ENCODE measurements at places on chromosomes 4 and X. TPM values are rescaled to one million over a fixed set of nuclear protein-coding genes. Genes with fewer than 3 reads are reported as not detected.

DNA sequence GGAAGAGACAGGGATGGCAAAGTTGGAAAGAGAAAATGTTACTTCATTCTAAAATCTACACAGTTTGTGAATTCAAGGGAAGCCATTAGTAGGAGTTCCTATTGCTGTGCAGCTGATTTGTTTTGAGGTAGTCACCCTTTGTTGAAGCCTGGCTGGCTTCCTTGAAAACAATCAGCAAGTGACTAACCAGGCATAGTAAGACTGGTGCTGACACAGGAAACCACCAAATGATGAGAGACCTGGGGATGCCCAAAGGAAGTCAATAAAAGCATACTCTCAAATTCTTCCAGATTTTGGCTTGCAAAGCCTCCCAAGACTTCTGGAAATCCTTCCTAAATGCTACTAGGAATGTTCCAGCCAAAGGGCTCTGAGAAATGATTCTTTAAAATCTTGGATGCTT lies 23.9 kb upstream of the PRDM8 start:
- DNase-seq: peak; percentile 89

DNA sequence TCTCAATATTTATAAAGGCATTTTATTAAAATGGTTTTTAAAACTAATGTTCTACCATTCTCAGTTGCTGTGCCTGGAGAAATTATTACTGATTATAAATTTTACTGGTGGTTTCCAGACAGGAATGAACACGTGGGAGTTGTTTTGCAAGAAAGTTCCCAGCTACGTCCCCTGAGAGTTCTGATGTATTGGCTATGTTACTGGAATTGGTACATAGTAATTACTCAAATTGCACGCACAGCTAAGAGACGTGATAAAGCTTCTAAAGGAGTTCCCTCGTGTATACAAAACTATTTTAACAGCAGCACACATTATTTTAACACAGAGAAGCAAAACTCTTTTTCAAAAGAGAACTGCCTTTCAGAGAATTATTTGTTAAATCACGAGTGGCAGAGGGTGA lies 292.2 kb downstream of the NLGN4X start:
- no peak for DNase-seq

GRCh38 chr4:90081432-90082144 lies 45.6 kb upstream of the CCSER1 start:
- DNase-seq: no peak

DNA sequence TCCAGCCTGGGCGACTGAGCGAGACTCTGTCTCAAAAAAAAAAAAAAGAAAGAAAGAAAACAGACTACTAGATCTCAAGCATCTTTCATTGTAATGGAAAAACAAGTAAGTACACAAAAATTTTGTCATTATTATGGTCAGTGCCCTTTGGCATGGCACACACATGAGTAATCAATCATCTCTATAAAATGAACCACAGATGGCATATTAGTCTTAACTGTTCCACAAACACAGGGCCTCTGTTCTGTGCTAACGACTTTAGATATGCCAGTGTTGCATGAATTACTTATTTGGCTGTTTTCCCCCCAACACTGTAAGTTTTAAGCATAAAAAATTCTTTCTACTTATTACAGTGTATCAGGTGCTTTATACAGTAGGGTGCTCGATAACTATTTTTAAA lies 90.4 kb downstream of the COX7B2 start:
- no peak for DNase-seq

DNA sequence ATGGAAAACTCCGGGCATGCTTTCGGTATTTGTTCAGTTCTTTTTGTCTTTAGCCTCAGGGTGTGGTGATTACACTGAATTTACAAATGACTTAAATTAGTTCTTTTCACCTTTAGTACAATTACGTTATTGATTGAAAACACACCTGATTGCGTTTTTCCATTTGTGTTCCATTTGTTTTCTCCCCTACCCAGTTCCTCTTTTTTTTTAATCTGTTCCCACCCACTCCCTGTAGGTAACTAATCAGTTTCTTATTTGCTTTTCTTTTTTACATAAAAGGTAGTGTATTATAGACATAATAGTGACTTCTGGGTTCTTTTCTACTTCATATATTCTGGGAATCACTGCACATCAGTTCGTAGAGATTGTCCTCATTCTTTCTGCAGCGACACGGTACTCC lies 53.4 kb downstream of the TNIP2 start:
- DNase-seq: no peak

GRCh38 chr4:169009286-169010124 lies 550 bp downstream of the CBR4 start:
- DNase-seq: peak; percentile 63

GRCh38 chr4:118759481-118759880 lies 74.3 kb downstream of the METTL14 start:
- no peak for DNase-seq

Gene GPM6B
- total RNA-seq: 0.43 TPM

GRCh38 chr4:129369361-129370010 lies 273.5 kb downstream of the C4orf33 start:
- DNase-seq: no peak

Gene KCNIP4
- not detected for total RNA-seq

GRCh38 chrX:140764401-140764919 lies 54.9 kb downstream of the LINC00632 start:
- DNase-seq: no peak

Gene MAGEA3
- 247 TPM for total RNA-seq

Gene SPATA18
- total RNA-seq: 3.3 TPM

- DNase-seq: no peak
Measured at GRCh38 chr4:87868522-87868921, 35.8 kb downstream of the MEPE start.

DNA sequence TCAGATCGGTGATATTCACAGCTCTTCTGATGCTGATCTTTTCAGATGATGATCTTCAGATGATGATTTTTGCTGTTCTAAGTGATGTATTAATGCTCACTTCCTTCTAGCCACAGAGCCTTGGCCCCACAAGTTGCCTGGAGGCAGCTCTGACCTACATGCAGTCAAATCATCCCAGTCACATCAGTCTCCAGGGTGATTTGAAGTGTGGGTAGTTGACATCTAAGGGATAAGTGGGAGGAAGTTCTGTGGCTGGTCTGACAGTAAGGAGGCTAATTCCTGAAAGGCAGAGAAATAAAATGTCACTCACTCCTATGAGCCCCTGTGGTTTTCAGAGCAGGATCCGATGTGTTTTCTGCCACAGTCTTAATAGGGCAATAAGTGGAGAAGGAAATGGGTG lies 79.8 kb upstream of the RPL34 start:
- no peak for DNase-seq

DNA sequence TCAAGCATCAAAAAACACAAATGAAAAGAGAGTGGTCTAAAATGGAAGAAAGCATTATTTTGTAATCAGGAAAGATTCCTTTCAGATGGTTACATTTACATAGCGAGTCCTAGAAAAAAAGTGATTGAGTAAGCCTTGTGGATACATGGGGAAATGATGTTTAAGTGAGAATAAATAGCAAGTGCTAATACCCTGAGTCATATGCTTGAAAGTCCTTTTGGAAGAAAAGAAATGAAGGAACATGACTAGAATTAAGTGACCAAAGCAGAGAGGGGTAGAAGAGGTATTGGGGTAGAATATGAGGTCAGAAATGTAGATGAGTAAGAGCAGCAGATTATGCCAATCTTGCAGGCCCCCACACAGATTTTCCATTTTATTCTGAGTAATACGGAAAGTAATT lies 814.8 kb upstream of the GRID2 start:
- DNase-seq: peak; percentile 5

DNA sequence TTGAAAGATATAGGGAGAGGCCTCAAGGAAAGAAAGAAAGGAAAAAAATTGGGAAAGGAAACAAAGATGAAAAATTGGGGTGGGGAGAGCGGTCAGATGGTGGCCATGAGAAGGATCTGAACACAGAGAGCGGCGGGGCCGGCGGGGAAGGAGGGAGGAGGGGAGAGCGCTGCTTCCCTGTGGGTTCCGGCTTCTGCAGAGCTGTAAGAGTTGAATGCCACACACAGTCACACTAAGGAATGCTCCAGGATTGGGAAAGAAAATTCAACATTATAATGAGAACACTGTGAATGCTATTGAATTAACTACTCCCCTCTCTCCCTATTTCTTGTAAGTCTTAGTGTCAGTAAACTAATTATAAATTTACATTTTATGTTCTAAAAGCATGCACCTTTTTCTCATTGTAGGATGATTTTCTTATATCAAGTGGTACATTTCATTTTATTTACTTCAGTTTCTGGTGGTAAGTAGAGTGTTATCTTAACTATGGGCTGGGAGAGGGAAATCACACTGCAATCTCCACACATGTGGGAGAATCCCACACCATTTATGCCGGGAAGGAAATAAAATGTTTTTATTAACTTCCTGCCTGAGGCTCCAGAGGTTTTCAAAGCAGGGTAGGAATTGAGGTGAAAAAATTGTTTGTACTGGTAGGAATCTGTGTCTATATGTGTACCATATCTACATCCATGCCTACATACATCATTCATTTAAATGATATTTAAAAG lies 904 bp downstream of the F11 start:
- no peak for DNase-seq

DNA sequence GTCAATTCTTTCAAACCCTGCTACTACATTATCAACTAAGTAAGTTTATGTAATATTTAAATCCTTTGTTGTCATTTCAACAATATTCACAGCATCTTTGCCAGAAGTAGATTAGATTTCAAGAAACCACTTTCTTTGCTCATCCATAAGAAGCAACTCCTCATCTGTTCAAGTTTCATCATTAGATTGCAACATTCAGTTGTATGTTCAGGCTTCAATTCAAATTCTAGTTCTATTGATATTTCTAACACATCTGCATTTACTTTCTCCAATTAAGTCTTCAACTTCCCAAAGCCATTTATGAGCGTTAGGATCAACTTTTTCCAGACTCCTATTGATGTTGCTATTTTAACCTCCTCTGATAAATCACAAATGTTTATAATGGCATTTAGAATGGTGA lies 66.1 kb downstream of the BMP3 start:
- no peak for DNase-seq

- peak; percentile 37 for DNase-seq
Measured at GRCh38 chr4:109296527-109296926, 5.9 kb downstream of the COL25A1 start.

DNA sequence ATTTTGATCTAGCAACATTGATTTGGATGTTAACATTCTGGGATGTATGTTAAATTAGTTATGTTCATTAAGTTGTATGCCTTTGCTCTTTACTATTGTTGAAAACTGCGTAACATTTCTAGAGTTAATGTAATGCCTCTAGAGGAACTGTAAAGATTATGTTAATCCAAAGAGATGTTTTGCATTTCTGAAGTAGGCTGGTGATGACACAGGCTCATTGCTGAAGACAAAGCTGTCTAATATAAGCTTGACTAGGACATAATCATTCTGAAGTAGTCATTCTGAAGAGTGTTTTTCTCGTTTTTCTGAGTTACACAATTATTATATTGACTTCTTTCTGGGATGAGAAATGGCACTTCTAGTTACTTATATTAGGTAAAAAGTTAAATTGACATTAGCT lies 72.9 kb downstream of the LRP2BP start:
- no peak for DNase-seq

GRCh38 chr4:95087657-95088455 lies 330.1 kb downstream of the BMPR1B start:
- no peak for DNase-seq

GRCh38 chr4:53917729-53918128 lies 146.7 kb downstream of the CHIC2 start:
- peak; percentile 42 for DNase-seq

DNA sequence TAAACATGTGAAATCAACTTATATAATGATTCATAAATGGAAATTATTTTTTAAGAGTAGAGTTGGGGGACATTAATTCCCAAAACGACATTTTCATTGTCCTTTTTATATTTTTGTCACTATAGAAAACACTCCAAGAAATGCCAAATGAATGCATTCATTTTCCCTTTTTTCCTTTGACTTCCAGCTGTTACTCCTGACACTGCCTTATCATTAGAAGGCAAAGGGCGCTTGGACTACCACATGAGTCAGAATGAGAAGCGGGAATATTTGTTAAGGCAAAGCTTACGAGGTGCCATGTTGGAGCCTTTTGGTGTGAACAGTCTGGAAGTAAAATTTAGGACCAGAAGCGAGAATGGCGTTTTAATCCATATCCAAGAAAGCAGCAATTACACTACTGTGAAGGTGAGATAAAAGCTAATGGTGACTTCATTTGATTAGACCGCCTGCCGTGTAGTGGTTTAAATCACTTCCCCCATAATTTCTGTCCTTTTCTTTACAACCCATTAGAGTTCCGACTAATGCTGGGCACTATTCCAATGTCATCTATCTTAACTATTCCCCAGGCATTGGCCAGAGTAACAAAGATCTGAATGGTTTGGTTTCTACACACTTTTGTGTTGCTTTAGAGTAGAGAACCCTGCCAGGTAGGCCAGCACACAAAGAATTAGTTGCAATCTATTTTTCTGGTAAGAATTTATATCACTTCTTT lies 166.7 kb downstream of the FAT4 start:
- DNase-seq: no peak

- DNase-seq: no peak
Measured at GRCh38 chr4:163382178-163382869, 38.6 kb downstream of the NPY5R start.

- DNase-seq: no peak
Measured at GRCh38 chr4:141022111-141022695, 111.1 kb downstream of the RNF150 start.

DNA sequence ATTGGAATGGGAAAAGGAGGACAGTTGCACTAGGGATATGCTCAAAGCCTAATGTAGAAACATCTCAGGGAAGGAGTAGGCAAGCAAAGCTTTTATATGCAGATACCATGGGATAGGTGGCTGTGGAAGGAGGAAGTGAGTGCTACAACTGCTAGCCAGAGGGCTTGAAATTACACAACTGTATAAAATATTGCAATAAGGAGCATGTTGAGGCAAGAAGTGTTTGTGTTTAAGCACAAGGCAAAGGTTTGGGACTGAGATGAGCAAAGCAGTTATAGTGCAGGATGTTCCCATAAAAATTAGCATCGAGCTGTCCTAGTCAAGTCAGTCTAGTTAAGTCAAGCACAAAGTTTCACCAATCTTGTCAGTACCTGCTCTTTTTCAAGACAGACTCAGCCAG lies 35.6 kb upstream of the DCAF8L1 start:
- DNase-seq: no peak

DNA sequence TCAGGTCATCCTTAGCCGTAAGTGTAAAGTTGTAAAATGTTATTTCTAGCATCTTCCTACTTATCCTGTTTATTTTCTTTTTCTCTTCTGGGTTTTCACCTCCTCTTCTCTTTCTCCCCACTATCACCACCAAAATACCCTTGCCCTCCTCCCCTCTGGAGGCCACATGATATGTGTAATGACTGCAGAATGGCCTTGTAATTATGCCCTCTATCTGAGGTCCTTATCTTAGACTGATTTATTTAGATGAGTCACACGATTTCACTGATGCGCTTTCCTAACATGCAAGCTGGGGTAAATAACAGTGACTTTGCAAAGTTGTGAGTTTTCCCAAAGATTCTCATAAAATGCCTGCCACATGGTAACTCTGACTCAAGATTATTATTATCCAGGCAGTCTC lies 231.8 kb upstream of the GPRIN3 start:
- DNase-seq: peak; percentile 18

Gene MAGEB3
- not detected for total RNA-seq

GRCh38 chr4:100149190-100149589 lies 41.1 kb downstream of the DDIT4L start:
- peak; percentile 72 for DNase-seq

Gene IL21
- not detected for total RNA-seq

Measured in HT1080 (cell line).